ENCODE measurements at places on chromosomes 1 and 21.

DNA sequence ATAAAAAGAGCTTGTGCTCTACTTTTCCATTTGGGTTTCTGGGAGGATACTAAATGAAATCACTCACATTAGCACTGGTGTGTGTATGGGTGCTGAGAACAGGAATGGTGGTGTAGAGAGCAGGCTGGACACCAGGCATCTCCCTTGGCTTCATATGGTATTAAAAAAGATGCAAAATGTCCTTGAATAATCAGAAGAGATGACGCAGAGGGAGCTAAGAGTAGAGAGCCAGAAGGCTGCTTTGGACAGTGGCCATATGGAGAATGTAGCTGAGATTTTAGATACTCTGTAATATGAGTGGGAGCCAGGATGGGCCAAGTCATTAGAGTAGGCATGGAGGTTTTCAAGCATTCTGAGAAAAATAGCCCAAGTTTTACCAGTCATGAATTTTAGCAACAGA is 112.3 kb upstream of the ZRANB2 start:
- DNase-seq = no peak

- DNase-seq = no peak
Observed at GRCh38 chr21:37562920-37563640, 196.5 kb downstream of the DYRK1A start.

DNA sequence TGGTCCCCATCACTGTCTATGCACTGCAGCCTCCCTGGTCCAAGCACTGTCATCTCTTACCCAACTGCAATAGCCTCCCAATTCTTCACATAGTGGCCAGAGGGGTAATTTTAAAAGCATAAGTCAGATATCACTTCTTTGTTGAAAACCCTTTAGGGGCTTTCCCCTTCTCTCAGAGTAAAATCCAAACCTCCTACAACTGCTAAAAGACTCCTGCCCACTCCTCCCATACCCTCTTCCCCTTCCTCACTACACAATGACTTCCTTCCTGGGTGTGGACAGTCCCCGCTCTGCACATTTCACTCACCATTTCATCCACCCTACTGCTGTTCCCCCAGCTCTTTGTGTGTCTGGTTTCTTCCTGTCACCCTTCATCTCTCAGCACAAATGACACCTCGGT is 8.3 kb downstream of the MCOLN2 start:
- DNase-seq = no peak

- no peak for DNase-seq
Observed at GRCh38 chr1:177023726-177024125, 140.8 kb downstream of the ASTN1 start.

DNA sequence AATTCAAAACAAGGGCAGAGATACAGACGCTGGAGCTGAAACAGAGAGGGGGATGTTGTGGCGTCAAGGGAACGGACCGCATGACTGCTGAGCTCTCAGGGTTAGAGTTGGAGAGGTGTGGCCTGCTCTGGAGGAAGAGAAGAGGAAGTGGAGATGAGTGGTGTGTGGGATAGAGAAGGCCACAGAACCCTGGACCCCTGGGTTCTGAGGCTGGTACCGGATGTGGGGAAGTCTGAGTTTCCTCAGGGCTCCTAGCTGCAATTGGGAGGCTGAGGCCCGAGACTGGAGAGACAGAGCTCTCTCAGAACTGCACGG is 1.8 kb downstream of the BCAN start:
- no peak for DNase-seq

- DNase-seq = no peak
Observed at GRCh38 chr1:22096036-22096435, 43.5 kb downstream of the CDC42 start.

- no peak for DNase-seq
Observed at GRCh38 chr1:37922767-37923550, 23.9 kb downstream of the INPP5B start.

GRCh38 chr1:170931650-170932049 is 3.7 kb upstream of the MROH9 start:
- no peak for DNase-seq

DNA sequence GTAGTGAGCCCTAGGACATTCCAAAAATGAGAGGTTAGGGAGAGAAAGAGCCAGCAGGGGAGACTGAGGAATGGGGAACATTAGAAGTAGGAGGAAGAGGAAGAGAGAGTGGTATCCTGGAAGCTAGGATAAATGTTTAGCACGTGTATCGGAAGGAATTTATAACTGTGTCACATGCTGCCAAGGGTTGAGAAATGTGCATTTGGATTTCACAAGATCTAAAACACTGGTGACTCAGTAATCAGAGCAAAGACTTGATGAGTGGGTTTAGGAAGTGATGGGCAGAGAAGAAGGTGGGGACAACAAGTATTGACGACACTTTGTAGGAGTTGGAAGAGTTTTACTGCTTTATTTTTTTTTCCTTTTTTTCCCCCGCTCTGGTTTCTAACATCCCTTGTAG is 193.9 kb downstream of the FMN2 start:
- DNase-seq = no peak

DNA sequence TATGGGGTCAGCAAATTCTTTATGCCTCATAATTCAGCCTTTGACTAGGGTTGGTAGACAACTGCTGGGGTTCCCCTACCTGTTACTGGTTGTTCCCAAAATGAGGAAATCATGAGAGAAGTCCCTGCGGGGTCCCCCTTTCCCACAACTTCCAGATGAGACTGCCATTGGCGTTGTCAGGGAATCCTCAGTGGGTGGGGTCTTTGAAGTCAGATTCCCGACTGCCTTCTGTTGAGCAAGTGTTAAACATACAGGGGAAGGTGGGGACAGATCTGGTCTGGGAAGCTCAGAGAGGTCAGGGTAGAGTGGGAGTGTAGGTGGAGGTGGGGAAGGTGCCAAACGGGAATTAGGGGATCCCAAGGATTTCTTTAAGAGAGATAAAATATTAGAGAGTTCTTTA is 14.7 kb downstream of the HSD3B2 start:
- DNase-seq = no peak

GRCh38 chr1:61123326-61123725 is 41.0 kb downstream of the NFIA start:
- DNase-seq = no peak

DNA sequence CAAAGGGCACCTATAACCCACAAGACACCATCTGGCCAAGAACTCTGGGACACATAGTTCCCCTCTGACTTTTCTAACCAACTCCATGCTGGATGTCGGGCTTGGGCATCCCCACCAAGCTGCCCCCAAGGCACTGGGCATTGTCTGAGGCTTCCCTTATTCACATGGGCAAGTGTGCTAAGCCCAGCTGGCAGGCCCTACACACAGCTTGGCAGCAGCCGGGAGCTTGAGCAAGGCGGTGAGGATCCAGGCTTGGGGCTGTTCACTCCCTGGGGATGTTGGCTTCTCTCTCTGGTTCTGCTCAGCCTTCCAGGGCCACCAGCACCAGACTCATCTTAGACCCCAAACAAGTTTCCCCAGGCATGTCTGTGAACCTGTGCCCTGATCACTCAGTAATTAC is 138.3 kb upstream of the KAZN start:
- DNase-seq = no peak

- no peak for DNase-seq
Observed at GRCh38 chr1:114021665-114022099, 42.4 kb downstream of the OLFML3 start.

DNA sequence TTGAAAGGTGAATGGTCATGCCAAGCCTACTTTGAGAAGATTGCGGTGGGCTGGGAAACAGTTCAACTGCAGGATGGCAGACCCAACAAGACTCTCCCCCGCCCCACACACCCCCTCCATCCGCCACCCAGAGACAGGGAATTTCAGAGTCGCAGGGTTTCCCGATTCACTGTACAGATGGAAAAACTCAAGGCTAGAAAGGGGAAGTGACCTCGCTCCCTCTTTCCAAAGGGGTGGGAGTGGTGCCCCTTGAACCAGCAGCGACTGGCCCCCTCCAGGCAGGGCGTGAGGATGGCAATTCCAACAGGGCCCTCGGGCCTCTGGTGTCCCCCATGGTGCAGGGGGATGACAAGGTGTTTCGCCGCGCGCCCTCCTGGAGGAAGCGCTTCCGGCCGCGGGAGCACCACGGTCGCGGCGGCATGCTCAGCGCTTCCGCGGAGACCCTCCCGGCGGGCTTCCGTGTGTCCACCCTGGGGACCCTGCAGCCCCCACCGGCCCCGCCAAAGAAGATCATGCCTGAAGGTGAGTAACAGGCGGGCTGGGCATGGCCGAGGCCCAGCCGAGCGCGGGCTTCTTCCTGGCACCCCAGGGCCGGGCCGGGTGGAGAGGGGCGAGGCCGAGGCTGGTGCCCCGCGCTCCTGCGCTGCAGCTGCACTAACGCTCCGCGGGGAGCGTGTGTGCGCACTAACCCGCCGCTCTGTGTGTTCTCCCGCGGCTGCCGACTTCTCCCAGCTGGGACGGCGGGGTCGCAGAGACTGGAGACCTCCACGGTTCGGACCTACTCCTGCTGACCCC is 10.4 kb downstream of the MYOG start:
- DNase-seq = no peak

DNA sequence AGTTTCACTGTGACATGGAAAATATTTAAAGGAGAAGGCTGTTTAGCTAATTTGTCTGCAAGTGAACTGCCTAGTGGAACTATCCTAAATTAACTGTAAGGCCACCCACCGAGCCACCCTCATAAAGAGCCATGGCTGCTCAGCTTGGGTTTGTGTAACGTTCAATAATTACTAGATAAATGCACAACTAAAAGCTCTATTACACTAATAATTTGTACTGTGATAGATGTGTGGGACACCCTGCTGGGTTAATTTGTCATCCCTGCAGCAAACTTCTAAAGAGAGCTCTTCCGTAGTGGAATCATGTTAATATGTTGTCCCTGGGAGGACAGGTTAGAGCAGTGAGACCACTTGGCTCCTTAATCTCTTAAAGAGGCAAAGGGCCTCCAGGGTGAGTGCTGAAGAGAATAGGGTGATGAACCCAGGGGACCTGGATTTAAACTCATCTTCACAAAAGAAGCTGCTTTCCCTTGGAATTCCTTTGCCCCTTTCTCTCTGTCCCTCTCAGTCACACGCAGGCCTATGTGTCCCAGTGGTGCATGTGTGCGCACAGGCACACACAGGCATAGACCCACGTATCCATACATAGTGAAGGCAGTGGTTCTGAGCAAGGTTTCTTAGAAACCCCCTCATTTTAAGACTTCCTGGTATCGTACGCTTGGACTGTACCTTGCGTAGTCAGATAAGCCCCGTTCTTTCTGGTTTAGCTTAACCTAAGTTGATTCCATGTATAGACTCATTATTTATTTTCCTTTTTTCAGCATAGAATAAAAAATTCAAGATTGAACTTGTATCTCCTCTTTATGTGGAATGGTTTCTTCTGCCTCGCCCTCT is 310.3 kb downstream of the NFIA start:
- DNase-seq = no peak

DNA sequence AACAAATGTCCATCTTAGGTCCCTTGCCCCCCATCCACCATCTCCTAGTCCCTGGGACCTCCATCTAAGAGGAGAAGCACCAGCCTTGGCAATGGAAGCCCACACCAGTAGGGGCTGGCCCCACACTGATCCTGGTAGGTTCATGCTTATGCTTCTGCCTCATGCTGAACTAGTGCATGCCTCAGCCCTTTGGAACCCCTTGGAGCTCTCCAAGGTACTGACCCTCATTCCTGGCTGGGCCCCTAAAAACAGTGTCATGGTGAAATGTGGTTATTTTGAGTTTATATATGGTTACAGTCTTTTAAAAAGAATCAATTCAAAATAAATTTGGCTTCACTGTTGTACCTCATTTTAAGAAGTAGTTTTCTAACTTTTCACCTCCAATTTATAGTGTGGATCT is 108.3 kb downstream of the HIVEP3 start:
- no peak for DNase-seq

DNA sequence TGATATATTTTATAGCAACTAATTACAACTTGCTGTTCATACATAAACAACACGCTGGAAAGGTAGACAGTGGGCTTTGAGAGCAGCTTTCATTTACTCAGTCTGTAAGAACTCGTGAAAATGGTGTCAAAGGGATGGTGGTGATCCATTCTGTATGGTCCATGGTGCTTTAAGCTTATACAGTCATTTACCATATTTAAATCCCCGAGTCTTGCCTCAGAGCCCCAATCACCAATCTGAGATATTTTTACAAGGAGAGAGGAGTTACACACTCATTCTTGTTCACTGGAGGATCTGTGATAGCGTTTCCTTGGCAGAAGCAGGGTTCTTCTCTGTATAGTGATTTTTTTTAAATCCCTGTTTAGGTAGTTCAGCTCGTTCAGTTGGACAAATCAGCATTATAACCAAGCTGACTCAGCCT is 694.6 kb downstream of the USP25 start:
- DNase-seq = no peak

DNA sequence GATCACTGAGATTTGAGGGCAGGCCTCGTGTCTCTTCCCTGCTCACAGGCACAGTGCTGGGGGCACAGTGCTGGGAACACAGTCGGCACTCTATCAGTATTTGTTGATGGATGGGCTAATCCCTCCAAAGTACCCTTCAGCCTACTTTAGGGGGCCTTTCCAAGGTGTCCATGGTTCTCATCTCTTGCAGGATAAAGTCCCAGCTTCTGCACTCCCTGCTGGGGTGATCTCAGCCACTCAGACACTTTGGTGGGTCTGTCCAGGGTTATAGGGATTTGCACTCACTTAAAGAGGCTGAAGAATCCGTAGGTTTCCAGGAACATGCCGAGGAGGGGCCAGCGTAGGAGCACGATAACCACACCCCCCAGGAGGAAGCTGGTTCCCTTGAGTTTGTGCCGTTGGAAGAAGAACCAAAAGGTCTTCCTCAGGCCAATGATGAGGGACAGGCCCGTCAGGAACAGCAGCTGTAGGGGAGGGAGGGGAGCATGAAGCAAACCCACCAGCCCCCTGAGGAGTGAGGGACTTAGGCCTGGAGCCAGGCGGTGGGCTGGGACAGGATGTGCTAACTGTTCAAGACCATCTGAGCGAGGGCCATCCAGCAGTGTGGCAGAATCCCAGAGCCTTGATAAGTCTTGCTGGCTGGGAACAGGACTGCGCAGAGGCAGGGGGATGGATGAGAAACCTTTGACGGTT is 5.2 kb upstream of the KISS1 start:
- no peak for DNase-seq

GRCh38 chr1:2322065-2322571 is 69.2 kb downstream of the MORN1 start:
- DNase-seq = no peak

DNA sequence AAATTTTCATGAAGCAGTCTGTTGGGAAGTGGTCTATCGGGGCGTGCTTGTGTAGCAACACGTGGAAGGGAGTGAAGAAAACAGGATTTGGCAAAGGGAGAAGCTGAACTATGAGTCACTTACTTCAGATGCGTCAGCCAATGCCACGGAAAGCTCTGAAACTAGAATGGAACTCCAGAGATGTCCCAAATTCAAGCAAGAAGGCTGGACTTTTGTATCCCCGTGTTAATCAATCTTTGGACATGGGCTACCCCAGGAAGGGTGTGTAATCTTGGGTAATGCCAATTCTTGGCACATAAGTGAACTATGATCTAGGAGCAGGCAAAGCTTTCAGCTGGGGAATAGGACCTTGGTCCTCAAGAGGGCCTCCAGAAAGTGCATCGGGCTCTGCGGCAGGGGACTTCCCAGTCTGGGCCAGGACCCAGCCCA is 102.6 kb downstream of the ADSS2 start:
- DNase-seq = no peak

- no peak for DNase-seq
Observed at GRCh38 chr1:14614341-14614740, 15.9 kb downstream of the KAZN start.

GRCh38 chr1:41568204-41568603 is 83.7 kb upstream of the EDN2 start:
- DNase-seq = no peak

- no peak for DNase-seq
Observed at GRCh38 chr1:7402548-7402850, 368.6 kb upstream of the VAMP3 start.

GRCh38 chr21:38626306-38626705 is 128.0 kb upstream of the ERG start:
- DNase-seq = no peak

Measured in stimulated activated CD4-positive, alpha-beta T cell treated with anti-CD3 and anti-CD28 coated beads, Interleukin-1b, Interleukin-23, amount 100 ng/mL, for 24 hours (primary cell).